NCI-H2081 treated with DMSO at 0.1 percent for 48 hours (cell line): ENCODE measurements at places on chromosomes 2 and 18.

- DNase-seq: no peak
Measured at GRCh38 chr18:24494586-24494985, 34.1 kb downstream of the HRH4 start.

DNA sequence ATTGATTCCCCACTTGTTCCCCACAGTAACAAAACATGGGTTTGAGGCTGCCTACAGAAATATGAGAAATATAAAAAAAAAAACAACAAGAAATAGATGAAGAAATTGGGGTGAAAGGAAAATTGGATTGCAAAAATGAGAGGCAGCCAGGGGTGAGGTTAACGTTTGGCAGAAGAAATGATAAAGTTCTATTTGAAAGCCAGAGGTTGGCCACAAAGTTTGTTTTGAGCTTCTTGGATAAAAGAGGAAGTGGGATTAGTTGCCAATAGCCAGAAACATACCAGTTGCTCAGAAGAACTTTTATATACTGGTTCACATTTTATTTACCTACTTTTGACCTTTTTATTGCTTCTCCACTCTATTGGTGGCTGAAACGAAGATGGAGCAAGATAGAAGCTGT lies 67.5 kb downstream of the FASTKD2 start:
- no peak for DNase-seq

- DNase-seq: no peak
Measured at GRCh38 chr2:208006337-208006736, 19.0 kb downstream of the PLEKHM3 start.

DNA sequence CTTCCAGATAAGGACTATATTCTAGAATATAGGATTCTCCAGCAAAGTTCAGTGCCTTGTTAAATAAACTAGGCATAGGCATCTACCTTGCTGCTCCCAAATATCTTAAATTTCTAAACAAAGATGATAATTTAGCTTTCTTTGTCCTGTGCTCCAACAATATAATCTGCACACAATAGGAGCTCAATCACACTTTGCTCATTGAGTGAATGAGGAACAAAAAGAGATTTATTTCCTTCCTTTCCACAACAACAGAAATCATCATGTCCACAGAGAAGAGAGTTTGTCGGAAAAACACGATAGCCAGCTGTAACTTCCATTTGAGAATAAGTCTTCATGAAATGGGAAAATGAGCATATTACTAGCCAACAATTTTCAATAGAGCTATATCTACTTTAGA lies 256.7 kb downstream of the TCF4 start:
- DNase-seq: no peak

GRCh38 chr2:144663207-144663606 lies 143.3 kb upstream of the ZEB2 start:
- no peak for DNase-seq

DNA sequence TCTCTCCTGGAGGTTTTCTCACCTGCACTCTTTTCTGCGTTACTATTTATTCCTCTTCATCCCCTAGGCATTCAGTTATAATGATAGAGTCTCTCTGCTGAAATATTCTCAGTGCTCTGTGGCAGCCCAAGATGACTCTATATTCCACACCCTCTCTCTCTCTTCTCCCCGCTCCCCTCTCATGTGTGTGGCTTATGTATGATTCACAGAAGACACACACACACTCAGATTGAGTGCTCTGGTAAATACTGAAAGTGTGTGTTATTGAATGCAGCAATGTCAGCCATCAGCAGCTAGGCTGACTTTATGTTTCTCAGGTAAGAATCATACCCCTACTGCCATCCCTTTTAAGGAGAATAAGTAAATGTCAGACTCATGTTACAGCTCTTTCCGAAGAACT lies 201.2 kb downstream of the SLC4A10 start:
- DNase-seq: no peak

GRCh38 chr18:26051843-26052242 lies 38.6 kb downstream of the SS18 start:
- DNase-seq: no peak
